ENCODE measurements at places on chromosomes 2 and 18.
A peak's percentile ranks its signal among the peaks of the same experiment; 100 is the strongest.

- DNase-seq: no peak
Observed at GRCh38 chr2:75751824-75752468, 41.2 kb upstream of the GCFC2 start.

DNA sequence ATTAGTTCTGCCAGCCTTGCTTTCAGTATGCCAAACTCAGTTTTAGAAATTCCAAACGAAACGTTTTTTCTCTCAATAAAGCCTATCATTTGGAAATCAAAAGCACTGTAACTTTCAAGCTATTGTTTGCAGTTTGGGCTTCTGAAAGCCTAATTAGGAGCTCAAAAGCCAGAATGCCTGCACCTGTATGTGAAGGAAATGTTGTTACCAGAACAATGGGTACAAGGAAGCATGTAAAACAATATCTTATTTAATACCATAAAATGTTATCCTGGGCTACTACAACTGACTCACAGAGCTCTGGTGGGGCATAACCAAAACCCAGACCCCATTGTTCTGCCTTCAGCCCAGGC, 12.6 kb upstream of the GULP1 start:
- no peak for DNase-seq

DNA sequence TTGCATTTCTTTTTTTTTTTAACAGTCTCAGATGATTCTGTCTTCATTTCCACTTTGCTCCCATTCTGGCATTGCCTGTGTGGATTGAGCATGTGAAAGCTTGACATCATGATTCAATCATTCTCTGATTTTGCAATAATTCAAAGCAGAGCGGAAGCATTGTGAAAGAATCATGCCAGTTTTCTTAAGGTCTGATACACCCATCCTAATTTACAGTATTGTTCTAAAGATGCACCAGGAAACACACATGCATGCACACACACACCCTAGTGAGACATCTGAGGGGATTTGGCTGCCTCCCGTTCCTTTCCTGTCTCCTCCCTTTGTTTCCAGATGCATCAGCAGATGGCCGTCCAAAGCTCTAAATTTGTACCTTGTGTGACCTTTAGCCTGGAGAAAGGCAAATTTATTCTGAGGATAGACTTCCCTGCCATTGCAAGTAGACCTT, 97.3 kb downstream of the FMNL2 start:
- no peak for DNase-seq

DNA sequence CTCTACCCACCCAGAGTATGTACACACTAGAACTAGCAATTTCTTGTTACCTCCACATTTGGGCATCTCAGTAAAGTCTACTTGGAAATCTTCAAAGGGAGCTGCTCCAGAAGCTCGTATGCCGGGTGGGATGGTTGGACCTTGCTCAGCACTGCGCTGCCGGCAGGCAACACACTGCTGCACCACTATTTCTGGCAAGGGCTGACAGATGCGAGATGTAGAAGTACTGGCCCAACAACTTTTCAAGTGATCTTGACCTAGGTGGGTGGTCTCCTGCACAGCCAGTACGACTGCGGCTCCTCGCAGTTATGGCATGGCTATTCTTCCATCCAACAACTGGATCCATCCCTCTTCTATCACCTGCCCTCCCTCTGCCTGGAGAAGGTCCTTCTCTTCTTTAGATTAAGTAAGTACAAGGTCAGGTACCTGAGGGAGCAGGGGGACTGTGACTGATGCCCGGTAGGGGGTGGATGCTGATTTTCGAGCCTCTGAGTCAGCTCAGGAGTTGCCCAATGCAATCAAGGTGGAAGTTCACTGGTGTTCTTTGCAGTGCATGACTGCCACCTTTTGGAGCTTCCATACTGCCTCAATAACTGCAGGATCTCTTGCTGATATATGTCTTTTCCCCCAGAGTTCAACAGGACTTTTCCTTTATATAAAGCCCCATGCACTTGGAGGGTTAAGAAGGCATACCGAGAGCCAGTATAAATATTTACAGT, 100.4 kb upstream of the SLC1A4 start:
- no peak for DNase-seq

GRCh38 chr2:133415210-133415876, 152.9 kb downstream of the NCKAP5 start:
- no peak for DNase-seq

- no peak for DNase-seq
Observed at GRCh38 chr18:47775961-47776360, 154.5 kb downstream of the SMAD2 start.

DNA sequence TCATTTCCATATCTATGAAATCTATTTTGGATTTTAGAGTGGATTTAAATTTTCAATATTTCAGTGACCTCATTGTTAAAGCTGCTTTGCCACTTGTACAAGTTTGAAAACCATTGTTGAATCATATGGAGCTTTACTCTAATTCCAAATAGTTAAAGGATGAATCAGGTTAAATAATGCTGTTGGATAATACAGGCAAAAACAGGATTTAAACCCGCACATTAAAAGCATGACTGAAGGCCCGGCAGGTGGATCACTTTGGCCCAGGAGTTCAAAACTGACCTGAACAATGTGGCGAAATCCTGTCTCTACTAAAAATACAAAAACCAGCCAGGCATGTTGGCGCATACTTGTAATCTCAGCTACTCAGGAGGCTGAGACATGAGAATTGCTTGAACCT, 68.3 kb downstream of the RIF1 start:
- no peak for DNase-seq

GRCh38 chr2:188979187-188980114, 5.3 kb downstream of the COL3A1 start:
- no peak for DNase-seq

DNA sequence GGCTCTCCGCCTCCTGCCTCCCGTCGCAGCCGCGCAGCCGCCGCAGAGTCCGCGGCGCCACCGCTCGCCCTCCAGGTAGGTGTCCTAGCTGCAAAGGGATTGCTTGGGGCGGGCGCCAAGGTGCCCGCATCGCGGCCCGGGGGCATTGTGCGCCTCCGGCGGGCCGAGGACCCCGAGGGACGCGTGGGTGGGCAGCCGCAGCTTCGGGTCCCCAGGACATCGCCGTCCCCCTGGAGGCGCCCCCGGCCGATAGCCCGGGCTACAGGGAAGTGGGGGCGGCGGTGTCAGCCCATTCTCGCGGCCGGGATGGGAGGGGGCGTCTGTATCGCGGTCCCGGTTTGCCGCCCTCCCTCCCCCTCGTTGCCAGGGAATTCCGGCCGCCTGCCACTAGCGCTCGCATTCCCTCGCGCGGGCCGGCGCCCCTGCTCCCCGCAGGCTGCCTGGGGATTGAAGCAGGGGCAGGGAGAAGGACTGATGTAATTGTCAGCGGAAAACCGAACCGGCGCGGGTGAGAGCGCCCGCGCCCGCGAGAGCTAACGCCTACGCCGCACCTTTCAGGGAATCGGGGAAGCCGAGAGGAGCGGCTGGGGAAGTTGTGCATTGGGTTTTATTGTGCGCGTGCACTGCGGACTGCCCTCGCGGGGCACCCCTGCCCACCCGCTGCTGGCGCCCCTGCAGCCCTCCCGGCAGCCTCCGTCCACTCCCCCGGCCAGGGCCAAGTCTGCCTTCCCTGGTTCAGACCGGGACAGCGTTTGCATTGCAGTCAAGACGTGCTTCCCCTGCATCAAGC, 483 bp downstream of the OSBPL6 start:
- DNase-seq: peak; percentile 21

GRCh38 chr2:184369307-184369706, 229.0 kb upstream of the ZNF804A start:
- no peak for DNase-seq

DNA sequence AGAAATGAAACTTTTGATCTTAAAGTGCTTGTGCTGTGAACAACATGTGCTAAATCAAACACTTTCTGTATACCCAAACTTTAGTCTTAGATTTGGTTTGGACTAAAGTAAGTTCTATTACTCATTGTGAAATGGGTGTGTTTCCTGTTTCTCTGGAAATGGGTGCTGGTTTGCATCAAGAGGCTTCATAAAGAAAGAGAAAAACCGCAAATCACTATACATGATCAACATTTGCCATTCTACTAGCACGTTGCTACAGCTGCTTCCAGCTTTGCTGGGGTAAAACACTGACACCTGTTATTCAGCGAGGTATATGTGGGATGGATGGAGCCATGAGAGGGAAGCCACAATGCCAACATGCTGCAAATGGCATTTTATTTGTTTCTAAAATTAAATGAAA, 547.0 kb upstream of the ACVR2A start:
- no peak for DNase-seq

GRCh38 chr2:68303033-68303901, 16.5 kb downstream of the CNRIP1 start:
- DNase-seq: no peak

DNA sequence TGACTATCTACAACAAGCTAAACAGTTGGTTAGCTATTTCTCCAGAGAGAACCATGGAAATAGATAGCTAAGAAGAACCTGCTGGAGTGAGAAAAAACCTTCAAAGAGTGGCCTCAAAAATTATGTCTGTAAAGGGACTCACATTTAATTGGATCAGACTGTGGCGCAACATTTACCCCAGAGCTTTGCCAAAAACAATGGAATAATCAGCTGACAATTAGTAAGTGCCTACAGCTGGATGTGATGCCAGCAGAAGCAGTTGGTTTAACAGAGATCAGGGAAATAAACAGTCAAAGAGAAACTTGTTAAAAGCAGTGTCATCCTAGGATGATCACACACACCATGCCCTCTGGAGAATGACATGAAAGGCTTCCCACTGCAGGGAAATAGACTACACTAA, 310.7 kb downstream of the CLIP4 start:
- no peak for DNase-seq

GRCh38 chr2:158043181-158043948, 58.3 kb upstream of the UPP2 start:
- DNase-seq: no peak

DNA sequence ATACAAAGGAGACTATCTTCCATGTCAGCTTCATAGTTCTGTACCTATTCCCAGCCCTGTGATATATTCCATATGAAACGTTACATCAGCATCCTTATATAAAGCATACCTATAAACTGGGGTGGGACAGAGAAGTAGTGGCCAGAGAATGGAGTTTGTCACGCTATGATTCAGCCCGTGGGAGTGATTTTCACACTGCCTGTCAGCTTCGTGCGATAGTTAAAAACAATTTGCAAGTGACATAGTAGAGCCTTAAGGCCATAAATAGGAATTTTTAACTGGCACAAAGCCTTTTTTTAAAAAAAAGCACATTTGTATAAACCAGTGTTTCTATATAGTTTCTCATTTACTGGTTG, 30.2 kb downstream of the PKP4 start:
- no peak for DNase-seq

DNA sequence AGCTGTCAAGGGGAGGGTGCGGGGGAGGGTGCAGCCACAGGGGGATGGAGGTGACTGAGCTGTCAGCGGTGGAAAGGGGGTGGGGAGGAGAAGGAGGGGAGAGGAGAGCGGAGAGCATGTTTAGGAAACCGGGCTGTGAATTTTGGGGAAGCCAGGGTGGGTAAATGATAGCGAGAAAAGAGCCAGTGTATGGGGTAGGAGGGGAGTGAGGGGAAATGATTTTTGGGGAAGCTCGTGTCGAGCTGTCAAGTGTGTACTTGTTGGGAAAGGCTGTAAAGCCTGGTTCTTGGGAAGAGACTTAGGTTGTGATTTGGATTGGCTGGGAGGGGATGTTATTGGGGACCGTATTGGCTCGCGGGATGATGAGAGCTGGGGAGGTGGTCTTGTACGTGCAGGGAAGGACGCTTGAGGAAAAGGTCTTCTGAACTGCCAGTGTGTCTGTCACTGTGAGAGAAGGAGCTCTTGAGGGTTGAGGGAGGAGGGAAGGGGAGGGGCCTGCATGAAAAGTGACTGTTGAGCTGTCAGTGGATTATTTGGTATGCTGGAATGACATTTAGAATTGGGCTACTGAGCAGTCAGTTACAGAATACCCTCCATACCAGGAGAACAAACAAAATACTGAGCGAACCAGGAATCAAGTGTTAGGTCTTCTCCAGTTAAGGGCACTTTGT, 1.0 kb downstream of the UBR3 start:
- peak; percentile 43 for DNase-seq

GRCh38 chr2:6909431-6910385, 7.5 kb upstream of the RNF144A start:
- DNase-seq: no peak

DNA sequence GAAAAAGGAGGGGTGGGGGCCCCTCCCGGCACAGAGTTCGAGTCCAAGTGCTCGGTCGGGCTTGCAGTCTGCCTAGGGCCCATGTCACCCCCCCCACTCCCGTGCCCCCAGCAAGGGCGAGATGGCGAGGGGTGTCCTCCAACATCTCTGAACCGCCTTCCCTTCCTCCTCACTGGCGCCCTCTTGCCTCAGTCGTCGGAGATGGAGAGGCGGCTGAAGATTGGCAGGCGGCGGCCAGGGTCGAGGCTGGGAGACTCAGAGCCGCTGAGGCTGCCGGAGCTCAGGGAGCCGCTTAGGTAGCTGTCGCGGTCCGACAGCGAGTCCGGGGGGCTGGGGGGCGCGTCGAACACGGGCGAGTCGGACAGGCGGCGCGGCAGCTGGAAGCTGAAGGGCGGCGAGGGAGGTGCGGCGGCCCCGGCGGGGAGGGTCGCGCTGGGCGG, 2.3 kb downstream of the ZFP36L2 start:
- no peak for DNase-seq

GRCh38 chr2:73877071-73877802, 15.6 kb upstream of the ACTG2 start:
- DNase-seq: no peak

DNA sequence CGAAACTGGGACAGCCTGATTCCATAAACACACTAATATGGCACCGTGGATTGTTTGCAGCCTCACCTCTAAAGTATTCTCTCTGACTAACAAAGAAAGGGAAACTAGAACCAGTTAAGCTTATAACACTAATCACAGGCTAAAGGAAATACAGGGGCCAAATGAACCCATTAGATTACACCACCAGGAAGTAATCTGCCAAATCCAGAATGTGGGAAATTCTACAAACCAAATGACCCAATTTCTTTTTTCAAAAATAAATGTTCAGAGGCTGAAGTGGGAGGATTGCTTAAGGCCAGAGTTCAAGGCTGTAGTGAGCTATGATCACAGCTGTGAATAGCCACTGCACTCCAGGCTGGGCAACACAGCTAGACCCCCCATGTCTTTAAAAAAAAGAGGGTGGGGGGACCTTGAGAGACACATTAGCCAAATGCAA, 1.5 kb upstream of the MPPE1 start:
- no peak for DNase-seq

- DNase-seq: no peak
Observed at GRCh38 chr2:64858541-64859311, 130.5 kb upstream of the SLC1A4 start.

DNA sequence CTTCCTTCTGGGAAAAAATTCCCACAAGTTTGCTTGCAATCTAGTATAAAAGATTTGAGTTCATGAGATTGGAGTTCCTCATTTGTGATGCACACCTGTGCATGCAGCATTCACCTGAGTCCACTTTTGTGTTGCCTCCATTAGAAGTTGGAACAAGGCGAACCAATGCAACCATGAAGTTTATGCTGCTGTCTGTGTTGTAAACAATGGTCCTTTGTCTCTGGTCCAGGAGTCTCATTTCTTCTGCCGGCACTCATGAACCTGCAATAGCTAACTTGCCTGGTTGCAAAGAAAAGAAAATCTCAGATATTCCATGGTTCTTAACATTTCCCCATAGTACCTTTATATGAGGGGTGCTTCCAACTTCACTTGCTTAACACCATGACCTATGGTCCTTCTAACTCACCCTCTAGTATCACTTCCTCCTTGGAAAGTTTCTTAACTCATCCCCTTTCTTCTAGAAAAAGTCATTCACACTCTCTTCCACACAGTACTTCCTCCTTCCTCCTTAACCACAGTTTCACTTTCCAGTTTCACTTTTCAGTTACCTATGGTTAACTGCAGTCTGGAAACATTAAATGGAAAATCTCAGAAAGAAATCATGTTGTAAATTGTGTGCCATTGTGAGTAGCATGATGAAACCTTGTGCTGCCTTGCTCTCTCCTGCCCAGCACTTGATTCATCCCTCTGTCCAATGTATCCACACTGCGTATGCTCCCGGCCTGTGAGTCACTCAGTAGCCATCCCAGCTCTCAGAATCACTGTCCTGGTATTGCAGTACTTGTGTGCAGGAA, 128.8 kb upstream of the TRIB2 start:
- DNase-seq: no peak

All from mesothelial cell of epicardium (in vitro differentiated cells).